CD4-positive, alpha-beta T cell treated with Interleukin-4 for 1 hour (primary cell): ENCODE measurements at places on chromosomes 6 and 20.
A peak's percentile ranks its signal among the peaks of the same experiment; 100 is the strongest.

DNA sequence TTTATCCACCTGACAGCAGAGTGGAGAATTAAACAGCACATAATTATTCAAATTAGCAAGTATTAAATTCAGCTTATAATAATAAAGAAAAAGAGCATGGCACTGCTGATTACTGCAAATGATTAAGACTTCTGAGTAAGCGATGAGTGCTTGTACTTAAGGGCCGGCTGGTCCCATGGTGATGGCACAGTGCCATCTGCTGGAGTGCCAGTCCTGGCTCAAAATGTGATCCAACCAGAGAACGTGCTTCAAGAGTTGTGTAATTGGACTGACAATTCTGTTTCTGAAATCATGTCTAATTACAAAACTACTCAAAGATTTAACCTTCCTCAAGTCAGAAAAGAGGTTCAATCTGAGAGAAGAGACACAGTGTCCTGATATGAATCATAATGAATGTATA is 181.6 kb upstream of the RGS17 start:
- peak; percentile 1 for DNase-seq

GRCh38 chr6:129543981-129544380 is 166.0 kb downstream of the ARHGAP18 start:
- no peak for DNase-seq

DNA sequence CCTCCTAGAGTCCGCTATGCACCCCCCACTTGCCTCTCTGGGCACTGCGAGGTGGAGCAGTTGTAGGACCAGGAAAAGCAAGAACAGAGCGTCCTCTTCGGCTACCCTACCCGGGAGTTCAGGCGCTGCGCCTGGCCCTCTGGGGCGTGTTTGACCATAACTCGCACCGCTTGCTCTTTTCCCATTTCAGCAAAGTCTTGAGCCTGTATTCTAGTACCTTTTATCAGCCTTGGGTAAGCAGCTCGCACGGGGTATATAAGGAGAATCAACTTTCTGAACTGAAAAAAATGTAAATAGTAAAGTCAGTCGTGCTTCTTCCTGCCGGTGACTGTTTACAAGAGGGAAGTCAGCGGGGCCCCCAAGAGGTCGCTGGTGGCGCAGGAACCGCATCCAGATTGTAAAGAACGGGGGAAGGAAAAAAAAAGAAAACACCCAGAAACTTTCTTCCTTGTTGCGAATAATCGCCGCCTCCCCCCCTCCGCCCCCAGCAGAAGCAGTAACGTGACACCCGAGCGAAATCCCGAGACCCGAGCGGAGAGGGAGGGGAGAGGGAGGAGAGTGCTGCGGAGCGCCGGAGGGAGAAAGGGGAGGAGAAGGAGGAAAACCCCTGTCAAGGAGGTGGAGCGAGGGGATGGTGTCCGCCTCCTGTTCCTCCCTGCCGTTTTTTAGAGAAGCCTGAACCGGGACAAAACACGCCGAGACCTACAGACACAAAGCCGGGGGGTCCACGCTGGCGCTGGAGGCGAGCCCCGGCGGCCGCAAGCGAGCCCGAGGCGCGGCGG is at the start of gene UST:
Gene UST (plus strand): TSS at position 668 of the 782 bp plus-strand sequence. CDS start 401 bp downstream, outside the sequence.
- peak; percentile 79 for DNase-seq

DNA sequence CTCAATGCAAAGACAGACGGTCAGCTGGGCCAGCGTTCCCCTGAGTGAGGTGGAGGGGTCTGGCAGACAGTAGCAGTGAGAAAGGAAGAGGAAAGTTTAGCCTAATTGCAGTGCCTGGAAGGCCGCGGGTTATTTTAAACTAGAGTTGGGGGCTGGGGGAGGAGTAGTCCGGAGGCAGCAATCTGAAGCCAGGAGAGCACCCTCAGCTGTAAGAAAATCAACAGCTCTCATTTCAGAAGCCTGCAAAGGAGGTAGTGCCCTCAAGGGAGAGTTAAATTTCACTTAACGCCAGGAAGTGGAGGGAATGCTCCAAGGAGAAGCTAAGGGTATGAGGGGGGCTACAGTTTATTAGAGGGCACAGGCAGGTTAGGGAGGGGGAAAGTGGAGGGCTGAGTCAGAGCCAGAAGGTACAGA is 26.9 kb downstream of the RING1 start:
- DNase-seq: no peak

DNA sequence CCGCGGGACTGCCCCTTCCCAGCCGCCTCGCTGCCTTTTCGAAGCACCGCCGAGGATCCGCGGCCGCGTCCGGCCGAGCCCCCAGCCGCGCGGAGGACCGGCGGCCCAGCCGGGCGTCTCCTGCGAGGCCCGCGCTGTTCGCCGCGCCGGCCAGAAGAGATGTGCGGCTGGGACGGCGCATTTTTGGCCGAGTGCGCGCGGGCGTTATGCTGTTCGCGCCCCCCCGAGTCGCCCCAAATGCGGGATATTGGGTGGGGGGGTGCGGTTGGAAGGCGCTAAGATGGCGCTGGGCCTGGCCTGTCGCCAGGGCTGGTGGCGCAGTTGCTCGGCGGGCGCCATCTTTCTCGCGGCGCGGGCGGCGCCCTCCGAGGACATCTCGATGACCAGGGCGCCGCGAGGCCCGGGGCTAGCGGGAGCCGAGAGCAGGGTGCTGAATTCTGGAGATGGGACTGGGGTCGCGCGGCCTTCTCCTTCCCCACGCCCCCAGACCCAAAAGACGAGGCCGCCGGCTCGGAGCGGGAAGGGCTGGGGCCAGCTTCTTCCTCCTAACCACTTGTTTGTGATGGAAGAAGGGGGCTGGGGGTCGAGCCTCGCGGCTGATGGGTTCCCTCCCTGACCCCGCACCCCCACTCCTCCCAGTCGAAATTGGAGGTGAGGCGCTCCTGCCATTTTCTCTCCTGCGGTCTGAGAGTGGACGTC is 1.5 kb downstream of the BICRAL start:
- peak; percentile 86 for DNase-seq

GRCh38 chr6:6925391-6926164 is 182.2 kb upstream of the RREB1 start:
- DNase-seq: no peak

DNA sequence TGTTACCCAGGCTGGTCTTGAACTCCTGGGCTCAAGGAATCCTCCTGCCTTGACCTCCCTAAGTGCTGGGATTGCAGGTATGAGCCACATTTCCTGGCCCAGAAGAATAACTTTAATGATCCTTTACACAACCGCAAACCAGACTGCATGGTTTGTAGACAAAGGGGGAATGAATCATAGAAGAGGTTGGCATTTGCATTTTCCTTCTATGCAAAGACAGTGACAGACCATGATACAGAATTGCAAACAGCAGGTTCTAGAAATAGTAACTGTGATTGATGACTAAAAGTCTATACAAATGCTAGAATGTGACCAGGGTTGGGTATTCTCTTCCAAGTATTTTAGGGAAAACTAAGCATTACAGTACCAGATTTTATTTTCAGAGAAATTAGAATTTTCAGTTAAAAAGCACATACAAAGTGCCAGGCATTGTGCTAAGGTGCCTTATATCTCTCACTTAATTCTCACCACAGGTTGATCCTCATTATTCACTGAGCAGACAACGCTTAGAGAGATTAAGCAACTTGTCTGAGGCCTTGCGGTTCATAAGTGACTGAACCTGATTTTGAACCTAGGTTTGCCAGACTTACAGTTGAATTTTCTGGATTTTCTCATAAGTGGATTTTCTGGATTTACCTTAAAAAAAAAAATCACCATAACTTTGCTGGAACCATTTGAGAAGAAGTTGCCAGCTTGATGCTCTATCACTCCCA is 146.6 kb downstream of the ZFAND3 start:
- DNase-seq: no peak
